ENCODE measurements at places on chromosomes 16 and 17.
A peak's percentile ranks its signal among the peaks of the same experiment; 100 is the strongest.

DNA sequence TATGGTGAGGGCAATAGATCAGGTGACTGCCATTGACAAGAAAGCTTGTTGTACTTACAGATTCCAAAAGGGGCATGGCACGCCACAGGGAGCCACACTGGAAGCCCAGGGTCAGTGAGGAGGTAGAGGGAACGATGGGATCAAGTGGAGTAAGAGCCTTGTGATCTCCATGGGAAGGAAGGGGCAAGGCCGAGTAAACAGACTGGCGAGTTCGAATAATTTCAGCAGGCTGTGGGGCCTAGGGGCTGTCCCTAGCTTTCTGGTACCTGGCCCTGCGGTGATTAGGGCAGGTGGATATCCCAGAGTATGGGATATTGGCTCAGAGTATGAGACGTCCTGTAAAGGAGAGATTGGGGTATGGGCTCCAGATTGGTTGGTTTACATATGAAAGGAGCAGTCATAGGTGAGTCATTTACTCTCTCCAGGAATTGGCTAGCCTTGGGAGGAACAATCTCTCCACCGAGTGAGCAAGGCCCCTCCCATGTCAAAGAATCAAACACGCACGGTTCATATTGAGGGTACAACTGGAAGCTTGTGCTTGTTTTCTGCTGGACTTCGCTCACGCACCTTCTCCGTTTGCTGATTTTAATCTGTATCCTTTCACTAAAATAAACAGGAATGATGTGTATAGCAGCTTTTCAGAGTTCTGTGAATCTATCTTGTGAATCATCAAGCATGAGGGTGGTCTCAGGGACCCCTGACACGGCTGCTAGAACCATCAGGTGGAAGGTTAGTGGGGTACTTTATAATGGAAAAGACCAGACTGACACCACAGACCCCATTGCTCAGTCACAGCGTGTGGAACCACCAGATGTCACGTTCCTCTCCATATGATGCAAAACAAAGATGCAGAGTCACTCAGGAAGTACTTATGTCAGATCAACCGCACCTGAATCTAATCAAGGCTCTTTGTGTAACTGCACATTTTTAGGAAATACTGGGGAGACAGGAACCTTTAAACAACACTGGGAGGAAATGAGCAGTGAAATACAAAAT, 27.9 kb downstream of the GABARAPL2 start:
- no peak for DNase-seq

DNA sequence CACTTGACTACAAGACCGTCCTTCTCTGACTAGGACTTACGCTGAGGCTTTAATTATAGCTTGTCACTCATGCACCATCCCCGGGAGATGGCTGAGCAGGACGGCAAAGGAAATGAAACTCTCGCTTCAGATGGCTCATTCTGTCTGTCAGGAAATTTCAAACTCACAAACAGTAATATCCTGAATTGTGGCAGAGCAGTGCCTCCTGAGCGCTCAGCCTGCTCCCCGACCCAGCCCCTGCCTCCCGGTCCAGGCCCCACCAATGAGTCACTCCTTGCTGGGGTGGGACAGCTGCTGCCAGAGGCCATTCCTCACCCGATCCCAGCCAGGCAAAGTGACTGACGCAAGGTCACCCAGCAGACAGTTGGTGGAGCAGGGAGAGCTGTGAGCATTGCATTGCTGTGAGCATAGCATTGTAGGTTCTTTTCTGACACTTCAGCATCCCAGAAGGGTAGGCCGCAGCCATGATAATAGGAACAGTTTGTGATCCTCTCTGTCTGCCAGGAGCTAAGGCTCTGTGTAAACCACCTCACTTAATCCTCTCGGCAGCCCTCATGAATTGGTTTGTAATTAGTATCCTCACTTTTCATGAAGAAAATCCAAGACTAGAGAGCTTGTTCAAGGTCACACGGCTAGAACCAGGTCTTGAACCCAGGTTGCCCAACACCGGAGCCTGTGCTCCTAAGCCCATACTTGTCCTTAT, 20.9 kb downstream of the CCDC182 start:
- DNase-seq = peak; percentile 35

- peak; percentile 84 for DNase-seq
Measured at GRCh38 chr16:16007743-16008111, 58.3 kb downstream of the ABCC1 start.

DNA sequence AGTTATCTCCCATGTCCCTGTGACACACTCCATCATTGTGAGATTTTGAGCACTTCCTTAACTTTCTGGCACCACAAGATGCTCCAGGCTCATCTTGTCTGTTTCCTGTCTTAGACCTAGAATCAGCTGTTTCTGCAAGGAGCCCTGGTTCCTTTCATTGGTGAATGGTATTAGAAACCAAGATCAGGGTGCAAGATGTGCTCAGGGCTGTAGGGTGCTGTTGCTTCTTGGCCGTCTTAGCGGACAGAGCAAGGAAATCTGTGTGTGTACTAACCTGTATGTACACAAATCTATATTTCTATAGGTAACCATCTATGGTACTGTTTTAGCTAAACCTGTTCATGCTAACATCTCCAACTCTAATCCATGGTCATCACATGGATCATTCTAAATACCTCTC, 8.1 kb upstream of the PRM1 start:
- no peak for DNase-seq

DNA sequence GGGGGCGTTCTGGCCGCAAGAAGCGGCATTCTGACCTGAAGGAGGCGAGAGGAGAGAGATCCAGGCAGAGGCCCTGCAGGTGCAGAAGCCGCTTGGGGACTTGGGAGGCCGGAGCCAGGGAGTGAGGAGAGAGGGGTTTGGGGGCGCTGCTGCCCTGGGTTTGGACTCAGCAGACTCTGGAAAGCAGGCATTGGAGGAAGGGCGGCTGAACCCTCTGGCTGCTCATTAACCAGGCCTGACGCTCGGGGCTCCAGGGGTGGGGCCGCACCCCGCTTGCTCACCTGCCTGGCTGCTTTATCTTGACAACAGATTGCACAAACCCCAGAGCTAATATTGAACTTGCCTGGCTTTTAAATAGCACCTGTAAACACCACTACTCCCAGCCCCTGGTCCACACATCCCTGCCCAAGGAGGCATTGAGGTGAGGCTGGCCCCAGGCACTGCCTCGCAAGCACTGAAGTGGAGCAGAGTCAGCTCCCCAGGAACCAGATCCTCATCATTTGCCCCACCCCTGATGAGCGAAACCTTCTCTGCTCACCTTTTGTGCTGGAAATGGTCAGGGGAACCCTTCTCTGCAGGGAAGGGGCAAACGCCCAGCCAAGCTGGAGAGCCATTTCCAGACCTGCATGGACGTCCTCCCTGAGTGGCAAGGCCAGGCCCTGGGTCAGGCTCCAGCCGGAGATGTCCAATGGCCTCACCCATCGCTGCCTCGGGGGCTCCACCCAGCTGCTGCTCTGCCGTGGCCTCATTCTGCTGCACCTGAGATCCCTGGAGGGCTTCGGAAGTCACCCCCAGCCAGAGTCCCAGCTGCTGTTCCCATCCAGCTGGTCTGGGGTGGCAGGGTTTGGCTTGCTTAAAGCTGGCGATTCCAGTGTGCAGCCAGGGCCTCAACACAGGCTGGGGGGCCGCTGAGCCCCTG, 190.2 kb upstream of the GSE1 start:
- DNase-seq = no peak

DNA sequence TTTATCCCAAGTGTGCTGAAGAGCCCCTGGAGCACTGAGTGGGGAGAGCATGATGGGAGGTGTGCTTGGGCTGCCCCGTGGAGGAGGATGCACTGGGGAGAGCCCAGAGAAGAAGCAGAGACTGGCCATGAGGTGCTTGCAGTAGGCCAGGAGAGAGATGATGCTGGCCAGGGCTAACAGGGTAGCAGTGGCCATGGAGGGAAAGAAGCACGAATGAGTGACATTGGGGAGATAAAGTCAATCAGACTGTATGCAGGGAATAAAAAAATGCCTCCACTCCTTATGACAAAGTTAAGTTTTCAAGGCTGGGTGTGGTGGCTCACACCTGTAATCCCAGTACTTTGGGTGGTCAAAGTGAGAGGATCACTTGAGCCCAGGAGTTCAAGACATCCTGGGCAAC, 5.4 kb upstream of the TMEM220 start:
- DNase-seq = no peak

DNA sequence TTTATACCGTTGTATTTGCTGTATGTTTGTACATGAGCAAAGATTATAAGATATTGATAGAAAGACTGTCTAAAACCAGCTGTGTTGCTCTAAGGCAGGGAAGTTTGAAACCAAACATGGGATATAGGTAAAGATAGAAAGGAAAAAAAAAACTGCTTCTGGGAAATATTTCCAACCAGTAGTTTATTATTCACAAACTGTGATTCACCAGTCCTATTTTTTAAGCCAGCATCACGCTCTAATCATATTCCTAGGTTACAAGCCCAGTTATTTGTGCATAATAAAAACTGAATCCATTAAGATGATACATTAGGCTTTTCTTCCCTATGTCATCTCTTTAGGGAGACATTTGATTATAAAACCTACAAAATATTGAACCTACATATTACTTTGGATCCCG, 4.0 kb downstream of the ERN1 start:
- no peak for DNase-seq

DNA sequence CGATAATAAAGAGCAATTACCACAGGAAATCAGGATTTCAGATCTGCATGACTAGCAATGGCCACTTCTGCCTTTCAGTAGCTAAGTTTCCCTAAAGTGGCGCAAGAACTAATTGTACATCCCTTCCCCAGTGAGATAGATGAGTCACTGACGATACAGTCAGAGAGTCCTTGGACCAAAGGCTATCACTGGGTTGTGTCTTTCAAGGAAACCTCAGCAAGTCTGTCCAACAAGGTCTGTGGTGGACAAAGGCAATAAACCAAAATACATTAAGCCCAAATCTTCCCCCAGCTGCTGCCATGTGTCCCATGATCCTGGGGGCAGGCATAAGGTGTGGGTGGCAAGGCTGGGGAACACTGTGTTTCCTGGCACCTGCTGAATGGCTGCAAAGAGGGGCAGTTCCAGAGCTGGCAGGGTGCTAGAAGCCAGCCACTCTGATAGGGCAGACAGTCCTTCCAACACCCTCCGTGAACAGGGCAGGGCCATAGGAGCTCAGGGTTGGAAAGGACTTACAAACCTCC, 20.5 kb upstream of the MTMR4 start:
- DNase-seq = no peak

GRCh38 chr17:15194859-15195277, 70.3 kb downstream of the PMP22 start:
- no peak for DNase-seq

DNA sequence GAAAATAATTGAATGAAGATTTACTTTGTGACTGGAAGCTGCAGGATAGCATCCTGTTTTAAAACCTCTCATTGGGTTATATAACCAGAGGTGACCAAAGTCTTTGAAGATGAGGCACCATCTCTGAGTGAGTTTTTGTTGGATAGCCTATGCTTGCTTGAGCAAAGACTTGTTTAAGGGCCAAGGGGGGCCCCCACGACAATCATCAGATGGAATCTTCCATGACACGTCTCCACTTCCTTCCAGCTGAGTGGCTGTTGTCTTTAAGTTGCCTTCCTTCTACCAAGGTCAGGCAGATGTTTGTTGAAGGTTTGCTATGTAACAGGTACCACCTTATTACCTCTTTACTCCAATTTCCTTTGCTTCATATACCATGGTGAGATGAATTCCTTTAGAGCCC, 188.8 kb downstream of the PRKCA start:
- no peak for DNase-seq

GRCh38 chr17:28267720-28268609, 51.0 kb upstream of the TMEM97 start:
- DNase-seq = no peak

GRCh38 chr17:13671341-13671740, 69.6 kb upstream of the HS3ST3A1 start:
- no peak for DNase-seq

GRCh38 chr16:80852261-80852872, 48.0 kb upstream of the CDYL2 start:
- DNase-seq = peak; percentile 42

GRCh38 chr17:27413315-27413714, 42.9 kb upstream of the KSR1 start:
- no peak for DNase-seq

DNA sequence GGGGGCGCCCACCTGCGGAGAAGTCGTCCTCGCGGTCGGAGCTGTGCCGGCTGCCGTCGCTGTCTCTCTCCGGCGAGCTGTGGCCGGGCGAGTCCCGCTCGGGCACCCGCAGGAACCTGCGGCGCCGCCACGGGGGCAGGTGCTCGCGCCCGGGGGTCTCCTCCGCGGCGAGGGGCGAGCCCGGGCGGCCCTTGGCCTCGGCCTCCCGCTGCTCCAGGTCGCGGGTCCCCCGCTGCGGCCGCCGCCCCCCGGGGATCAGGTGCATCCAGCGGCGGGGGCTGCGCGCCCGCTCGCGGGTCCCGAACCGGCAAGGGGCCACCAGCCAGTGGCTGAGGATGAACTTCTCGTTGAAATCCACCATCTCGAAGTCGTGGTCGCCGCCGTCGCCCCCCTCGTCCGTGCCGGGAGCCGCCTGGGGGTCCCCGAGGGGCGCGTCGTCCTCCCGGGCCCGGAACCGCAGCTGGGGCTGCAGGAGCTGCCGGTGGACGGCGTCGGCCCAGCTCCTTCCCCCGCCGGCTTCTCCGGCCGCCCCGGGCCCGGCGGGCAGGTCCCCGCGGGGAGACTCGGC, 41.4 kb upstream of the BHLHA9 start:
- peak; percentile 60 for DNase-seq

DNA sequence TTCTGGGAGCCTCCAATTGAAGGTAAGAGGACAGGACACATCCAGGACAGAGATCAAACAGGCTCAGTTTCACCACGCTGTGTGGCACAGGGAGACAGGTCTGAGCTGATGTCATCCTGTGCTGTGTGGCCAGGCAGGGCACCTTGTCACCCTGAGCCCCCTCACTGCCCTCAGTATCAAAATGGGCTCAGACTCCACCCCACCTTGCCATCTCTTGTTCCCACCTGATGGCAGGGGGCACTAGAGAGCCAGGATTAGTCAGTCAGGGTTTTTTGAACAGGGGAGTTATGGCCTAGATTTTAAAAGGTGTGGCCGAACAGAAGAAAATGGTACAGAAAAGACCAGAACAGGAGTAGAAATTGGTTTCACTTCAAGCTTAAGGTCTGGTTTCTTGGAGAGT, 2.6 kb downstream of the KAT2A start:
- DNase-seq = peak; percentile 59

DNA sequence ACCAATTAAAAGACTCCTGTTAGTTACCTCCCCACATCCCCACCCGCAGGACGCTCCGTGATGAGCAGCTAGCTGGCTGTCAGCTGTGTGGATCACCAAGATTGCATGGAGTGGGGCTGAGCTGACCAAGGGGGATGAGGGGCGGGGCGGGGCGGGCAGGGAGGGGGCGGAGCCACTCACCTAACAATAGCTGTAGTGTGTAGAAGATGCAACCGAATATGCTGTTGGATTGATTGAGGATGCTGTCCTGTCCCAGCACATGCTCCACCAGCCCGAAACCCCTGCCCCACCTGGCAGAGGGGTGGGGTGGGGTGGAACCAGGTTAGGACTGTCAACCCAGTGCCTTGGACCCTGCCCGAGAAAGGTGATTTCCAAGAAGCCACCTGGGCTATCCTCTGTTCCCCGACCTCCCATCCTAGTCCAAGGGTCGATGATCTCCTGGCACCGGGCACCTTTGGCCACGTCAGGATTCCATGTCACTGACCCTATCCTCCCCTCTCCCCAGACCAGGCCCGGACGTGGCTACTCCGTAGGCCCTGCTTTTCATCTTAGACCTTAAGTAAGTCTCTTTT, 1.4 kb downstream of the VKORC1 start:
- DNase-seq = no peak
